ENCODE measurements at places on chromosomes 16 and 17.

DNA sequence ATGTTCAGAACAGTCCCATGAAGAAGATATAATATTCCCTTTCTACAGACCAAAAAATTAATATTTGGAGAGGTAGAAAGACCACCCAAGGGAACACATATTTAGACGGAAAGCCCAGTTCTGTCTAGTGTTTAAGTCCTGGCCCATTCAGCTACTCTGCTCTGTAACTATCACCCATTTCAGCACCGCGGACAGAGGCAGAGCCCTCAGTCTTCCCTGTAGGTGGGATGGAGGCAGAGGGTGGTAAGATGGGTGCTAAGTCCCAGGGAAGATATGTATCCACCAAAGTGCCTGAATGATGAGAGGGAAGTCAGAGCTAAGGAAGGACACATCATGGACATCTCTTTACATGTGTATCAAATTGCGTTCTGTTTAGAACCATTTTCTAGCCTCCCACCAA lies 27.8 kb upstream of the C16orf78 start:
- DNase-seq = no peak

- no peak for DNase-seq
These were observed 3.5 kb downstream of the CANT1 start for GRCh38 chr17:79006046-79006445.

DNA sequence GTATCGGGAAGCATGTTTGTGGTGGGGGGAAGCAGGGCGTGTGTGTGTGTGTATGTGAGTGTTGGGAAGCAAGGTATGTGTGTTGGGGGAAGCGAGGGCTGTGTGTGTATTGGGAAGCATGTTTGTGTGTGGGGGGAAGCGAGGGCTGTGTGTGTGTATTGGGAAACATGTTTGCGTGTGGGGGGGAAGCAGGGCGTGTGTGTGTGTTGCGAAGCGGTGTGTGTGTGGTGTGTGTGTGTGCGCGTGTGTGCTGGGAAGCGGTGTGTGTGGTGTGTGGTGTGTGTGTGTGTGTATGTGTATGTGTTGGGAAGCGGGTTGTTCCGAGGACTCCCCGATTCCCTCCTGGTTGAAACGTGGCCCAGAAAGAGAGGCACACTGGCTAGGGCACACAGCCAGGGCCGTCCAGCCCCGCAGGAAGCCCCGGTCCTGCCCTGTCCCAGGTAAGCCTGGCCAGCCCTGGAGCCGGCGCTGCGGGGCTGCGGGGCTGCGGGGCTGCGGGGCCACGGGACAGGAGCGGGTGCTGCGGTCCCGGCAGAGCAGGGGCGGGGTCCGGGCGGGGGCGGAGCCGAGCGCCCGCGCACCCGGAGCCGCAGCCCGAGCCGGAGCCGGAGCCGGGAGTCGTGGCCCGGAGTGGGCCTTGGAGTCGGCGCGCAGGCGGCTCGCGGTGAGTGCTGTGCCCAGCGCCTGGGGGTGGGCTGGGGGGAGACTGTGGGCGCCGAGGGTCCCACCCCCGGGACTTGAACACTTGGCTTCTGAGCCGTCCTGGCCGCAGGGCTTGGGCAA lies at the start of gene NOD2:
NOD2 (plus strand) TSS at position 608 of the 783 bp plus-strand sequence. CDS start 5,890 bp downstream, outside the sequence.
- no peak for DNase-seq

- DNase-seq = no peak
These were observed 78.4 kb downstream of the ANKFN1 start for GRCh38 chr17:56231693-56232092.

GRCh38 chr17:64964796-64965195 lies 45.5 kb upstream of the LRRC37A3 start:
- DNase-seq = no peak

DNA sequence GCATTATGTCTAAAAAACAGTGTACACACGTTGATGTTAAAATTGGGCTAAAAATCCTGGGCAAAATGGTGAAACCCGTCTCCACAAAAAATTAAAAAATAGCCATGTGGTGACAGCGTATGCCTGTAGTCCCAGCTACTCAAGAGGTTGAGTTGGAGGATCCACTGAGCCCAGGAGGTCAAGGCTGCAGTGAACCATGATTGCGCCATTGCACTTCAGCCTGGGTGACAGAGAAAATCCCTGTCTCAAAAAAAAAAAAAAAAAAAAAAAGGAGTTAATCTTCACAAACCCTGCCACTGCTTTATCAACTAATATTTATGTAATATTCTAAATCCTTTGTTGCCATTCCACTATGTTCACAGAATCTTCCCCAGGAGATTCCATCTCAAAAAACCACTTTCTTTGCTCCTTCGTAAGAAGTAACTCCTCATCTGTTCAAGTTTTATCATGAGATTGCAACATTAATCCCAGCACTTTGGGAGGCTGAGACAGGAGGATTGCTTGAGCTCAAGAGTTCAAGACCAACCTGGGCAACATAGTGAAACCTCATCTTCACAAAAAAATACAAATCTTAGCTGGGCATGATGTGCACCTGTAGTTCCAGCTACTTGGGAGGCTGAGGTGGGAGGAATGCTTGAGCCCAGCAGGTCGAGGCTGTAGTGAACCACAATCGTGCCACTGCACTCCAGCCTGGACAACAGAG lies 1.9 kb upstream of the C16orf87 start:
- no peak for DNase-seq

DNA sequence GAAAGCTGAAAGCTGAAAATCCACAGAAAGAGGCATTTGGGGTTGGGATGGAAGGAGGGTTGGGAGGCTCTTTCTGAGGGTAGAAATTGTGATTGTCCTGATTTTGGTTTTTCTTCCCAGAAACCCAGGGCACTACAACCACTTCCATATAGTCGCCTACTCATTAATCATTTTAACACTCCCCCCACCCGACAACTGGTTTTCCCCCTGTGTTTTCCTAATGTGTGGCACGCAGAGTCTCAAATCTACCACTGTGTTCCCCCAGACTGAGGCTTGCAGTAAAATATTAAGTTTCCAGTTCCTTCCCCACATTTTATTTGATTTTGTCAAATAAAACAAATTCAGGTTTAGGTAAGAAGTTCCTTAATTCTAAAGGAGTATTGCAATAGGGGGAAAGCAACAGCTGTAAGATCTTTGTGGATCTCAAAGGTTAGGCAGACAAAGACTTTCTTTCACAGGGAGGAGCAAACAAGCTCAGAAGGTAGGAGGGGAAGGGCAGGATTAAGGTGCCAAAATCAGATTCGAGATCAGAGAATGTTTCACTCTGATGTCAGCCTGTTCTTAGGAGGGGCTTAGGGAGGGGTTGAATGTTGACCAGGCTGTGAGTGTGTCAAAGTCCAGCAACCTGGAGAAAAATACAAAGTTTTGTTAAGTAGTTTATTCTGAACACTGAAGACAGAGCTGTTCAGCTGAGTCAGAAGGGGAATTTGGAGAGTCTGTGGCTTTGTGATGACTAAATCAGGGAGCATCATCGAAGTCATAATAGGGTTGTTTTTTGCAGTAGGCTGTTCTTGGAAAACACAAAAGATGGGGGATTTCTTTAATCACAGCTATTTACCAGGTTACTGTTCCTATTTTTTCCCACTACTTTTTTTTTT lies 3.6 kb downstream of the ZNF267 start:
- peak; percentile 59 for DNase-seq

- no peak for DNase-seq
These were observed 787 bp upstream of the CCL3L1 start for GRCh38 chr17:36197387-36197703.

- DNase-seq = no peak
These were observed 59.9 kb downstream of the LGALS9 start for GRCh38 chr17:27690882-27691281.

DNA sequence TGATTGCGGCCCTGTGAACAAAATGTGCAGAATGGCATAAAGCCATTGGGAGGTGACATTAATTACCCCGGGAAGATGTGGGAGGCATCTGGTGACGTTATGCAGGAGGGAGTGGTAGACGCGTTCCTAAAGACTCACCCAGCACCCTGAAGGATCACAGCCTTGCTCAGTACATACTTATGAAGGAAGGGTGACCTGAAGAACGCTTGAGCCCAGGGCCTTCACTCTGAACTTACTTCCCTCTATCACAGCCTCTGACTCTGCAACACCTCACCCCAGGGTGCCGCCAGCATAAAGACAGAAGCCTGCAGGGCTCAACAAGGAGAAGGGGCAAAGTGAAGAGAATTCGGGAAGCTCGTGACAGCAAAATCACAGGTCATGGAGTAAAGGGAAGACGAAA lies 9.4 kb downstream of the MFSD6L start:
- no peak for DNase-seq

- no peak for DNase-seq
These were observed 14.7 kb downstream of the TMEM11 start for GRCh38 chr17:21199311-21199710.

GRCh38 chr17:1197379-1197778 lies 17.6 kb upstream of the ABR start:
- no peak for DNase-seq

DNA sequence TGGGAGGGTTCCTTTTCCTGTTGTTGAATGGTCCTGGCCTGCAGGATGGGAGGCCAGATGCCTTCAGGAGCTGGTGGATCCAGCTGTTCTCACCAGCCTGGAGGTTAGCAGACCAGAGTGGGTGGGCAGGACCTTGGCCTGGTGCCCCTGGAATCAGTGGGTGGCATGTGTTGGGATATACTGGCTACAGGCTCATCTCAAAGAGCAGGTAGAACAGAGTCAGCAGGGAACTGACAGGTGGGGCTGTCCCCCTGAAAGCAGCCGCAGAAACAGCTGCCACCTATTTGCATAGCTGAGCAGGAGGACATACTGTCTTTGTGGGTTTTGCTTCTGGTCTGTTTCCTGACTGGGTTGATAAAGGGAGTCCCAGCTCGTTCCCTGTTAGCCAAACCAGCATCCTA lies 144.1 kb downstream of the RAB11FIP4 start:
- DNase-seq = no peak

- DNase-seq = no peak
These were observed 54.7 kb upstream of the CRHR1 start for GRCh38 chr17:45729294-45729907.

DNA sequence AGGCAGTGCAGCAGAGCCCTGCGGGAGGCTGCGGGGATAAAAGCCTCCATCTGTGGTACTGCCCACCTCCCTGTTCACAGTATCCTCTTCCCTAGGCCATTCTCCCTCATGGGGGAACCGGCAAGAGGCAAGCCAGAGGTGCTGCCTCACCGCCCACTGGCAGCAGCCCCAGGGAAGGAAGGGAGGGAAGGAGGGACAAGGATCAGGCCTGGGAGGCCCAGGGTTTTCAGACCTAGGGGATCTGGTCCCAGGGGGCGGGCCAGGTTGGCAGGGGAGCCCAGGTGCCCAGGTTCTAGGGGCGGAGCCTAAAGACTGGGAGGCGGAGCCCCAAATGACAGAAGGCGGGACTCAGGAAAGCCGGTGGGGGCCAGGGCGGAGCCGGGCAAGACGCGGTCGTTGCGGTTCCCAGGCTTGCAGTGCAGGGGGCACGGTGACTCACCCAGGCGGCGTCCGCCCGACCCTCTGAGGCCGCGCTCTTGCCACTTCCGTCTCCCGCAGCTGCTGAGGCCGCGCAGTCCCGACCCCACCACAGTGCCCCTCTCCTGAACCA lies 3.0 kb upstream of the MTMR4 start:
- DNase-seq = no peak

GRCh38 chr16:10878644-10879501 lies 1.9 kb downstream of the CIITA start:
- no peak for DNase-seq
